ENCODE measurements at places on chromosomes 11 and 22.

GRCh38 chr11:94746721-94747120 lies 21.4 kb upstream of the AMOTL1 start:
- DNase-seq, result no peak

- no peak for DNase-seq
Measured at GRCh38 chr22:44311855-44312170, 938 bp downstream of the SHISAL1 start.

- DNase-seq, result no peak
Measured at GRCh38 chr11:112793416-112793815, 167.8 kb upstream of the NCAM1 start.

GRCh38 chr11:128776424-128777284 lies 82.8 kb downstream of the FLI1 start:
- no peak for DNase-seq

GRCh38 chr22:42863349-42863961 lies 6.4 kb upstream of the ARFGAP3 start:
- peak; percentile 74 for DNase-seq

- no peak for DNase-seq
Measured at GRCh38 chr11:65574811-65575567, 864 bp upstream of the EHBP1L1 start.

DNA sequence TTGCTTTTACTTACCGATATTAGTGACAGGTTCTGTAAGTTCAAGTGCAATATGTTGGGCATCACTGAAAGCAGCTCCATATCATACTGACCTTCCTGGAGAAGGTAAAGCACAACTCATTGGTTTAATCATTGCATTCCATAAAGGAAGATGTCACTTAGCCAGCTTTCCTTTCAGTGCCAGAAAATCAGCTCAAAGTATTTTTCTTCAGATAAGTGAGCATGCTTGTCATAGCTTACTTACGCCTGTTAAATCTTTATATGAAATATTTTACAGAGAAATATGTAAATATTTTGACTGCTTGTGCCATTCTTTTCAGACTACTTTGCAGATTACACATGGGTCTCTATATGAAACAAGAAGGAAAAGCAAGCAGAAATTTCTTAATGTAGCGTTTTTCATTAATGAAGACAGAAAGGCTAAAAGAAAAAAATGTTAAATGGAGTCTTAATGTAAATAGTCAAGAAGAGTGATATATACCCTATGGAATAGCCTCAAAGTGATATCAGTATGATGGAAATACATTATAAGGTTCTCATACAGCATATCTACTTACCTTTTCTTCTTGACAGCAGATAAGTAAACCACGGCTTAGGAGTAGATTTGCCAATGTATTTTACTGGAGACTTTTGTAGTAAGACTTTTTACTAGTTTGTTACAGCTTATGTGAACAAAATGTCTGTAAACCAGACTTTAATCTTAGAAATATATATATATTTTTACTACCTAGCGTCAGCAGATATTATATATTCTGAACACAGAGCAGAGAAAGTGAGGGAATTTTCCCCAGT lies 649.7 kb downstream of the METTL15 start:
- peak; percentile 15 for DNase-seq

DNA sequence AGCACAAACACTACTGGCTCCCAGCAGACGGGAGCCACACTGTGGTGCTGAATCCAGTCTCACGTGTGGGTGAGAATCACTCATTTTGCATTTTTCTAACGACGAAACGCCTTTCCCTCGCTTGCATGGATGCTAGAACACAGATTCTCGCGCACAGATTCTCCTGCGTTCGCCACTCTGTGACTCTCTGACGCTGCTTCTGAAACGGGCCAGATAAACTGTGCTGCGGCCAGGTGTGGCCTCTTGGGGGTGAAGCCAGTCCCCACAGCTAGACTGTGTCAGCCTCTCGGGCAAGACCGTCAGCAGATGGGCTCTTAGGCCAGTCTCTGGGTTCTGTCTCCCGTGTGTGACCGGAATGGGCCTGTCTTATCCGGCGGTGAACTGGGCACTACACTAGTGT lies 44.6 kb downstream of the TRMU start:
- no peak for DNase-seq

DNA sequence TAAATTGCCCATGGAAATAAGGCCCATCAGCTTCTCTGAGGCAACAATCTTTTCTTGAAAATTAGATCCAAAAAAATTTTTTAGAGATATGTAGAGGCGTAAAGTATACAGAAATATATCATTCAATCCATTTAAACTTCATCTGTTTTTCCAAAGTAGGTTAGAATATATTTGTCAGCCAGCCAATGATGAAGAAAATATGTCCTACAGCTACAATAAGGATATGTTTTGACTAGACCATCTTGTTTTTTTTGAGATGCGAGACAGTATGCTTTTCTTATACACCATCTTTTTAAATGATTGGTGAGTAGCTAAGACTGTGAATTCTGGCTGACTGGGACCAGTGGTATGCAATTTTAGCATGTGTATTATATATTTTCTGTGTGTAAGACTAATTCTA lies 630.4 kb upstream of the CNTN5 start:
- DNase-seq, result no peak

- DNase-seq, result peak; percentile 67
Measured at GRCh38 chr11:12157241-12157661, 46.9 kb downstream of the MICAL2 start.

All from skeletal muscle cell (primary cell).